Right forelimb (tissue), 1 donor: ENCODE measurements at places on chromosomes 7 and 10.

DNA sequence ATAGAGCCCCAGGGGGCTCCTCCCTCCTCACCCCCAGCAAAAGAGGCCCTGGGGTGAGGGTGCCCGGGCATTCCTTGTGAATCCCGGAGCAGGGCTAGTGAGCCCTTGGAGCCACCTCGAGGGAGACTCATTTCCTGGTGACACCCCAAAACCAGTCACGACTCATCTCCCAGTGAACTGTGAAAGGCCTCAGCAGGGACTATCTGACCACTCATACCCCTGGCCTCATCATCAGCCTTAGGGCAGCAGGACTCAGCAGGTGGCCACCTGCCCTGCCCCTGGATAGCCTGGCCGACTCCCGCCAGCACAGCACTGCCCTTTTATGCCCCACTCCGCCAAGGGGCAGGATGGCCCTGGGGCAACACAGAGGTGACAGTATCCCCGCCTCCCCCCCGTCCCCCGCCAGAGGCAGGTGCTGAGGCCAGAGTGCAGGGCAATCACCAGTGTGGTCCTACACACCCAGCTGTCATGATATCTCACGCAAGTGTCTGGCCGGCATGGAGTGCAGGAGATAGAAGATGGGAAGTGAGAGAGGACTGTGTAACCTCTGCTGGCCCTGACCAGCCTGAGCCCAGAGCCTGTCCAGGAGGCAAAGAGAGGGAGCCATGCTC lies 3.2 kb downstream of the SNCG start:
- DNase-seq, result no peak

- DNase-seq, result peak; percentile 12
Measured at GRCh38 chr10:46293228-46293627, 6.4 kb downstream of the ANTXRL start.

GRCh38 chr7:140591180-140591902 lies 49.3 kb downstream of the DENND2A start:
- DNase-seq, result no peak

GRCh38 chr10:43203448-43204041 lies 63.3 kb downstream of the RASGEF1A start:
- peak; percentile 41 for DNase-seq

GRCh38 chr10:679556-679955 lies 9.9 kb downstream of the DIP2C start:
- DNase-seq, result no peak

DNA sequence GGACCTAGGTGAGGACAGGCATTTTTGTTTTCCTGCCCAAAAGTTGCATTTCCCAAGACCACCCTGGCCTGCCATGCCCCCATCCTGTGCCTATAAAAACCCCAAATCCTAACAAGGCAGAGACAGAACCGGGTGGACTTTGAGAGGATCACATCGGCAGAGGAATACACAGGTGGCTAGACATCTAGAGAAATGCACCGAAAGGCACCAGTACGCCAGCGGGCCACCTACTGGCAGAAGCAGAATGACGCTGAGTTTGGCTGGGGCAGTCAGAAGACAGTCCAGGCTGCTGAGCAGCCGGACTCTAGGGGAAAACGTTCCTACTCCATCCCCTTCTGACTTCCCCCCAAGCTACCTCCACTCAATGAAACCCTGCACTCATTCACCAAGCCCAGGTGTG lies 2.8 kb downstream of the AKR1C4 start:
- DNase-seq, result no peak

DNA sequence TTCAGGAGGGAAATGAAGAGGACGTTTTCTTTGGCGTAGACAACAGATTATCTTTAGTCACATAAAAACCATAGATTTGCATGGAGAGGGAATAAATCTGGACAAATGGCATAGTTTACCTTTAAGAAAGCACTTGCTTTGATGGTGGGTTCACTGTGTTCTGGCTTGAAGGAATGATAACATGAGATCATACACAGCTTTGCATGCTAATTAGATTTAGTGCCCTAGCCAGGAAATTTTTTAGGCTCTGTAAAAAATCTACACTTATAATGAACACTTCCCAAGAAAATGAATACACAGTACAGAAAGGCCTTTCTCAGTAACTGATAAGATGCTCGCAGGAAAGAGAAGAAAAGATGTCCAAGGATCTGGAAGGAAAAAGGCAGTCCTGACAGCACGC lies 218.2 kb upstream of the AOAH start:
- DNase-seq, result no peak

DNA sequence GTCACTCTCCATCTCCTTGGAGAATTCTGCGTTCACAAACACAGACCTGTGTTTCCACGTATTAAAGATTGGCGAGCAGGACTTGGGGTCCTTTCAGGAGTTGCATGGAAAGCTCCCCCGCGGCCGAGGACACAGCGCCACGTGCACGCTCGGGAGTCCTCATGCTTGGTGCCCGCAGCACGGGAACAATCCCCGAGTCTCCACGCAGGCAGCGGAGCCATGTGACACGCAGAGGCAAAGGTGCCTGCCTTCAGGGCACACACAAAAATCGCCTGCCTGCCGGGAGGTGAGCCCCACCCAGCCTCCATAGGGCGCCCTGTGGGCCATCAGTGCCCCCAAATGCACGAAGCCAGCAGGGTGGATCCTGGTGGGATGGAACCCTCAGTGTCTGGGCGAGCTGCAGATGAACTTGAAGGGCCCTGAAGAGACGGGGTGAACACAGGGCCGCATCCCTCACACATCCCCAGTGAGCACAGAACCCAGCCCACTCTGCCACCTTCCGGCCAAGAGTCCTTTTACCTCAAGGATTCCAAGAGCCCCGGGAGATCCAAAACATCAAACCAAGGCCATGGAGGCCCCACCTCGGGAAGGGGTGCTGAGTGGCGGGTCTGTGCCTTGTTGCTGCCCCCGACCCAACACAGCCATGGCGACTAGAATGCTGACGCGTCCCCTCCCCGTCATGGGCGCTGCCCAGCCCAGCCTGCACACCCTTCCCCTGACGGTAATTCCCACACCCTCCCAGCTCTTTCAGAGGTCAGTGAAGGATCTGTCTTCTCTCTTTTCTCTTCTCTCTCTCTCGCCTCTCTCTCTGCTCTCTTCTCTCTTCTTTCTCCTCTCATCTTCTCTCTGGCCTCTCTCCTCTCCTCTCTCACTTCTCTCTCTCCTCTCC lies 55.9 kb downstream of the CFAP46 start:
- DNase-seq, result peak; percentile 44

- DNase-seq, result no peak
Measured at GRCh38 chr10:4109469-4109868, 324.5 kb upstream of the KLF6 start.

DNA sequence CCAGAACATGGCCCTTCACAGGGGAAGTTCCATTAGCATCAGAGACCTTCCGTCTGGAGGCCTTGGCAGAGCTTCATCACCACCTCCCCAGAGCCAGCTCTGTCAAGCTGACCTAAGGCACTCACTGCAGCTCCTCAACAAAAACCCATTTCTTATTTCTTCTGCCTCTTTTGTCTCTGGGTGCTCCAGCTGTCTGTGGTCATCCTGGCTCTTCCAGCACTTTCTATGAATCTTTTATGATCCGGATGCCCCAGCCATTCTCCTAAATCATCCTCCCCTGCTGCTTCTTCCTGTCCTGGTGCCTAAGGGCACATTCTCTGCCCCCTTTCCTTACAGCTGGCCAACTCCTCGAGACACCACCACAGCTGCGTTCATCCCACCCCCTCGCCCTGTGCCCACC lies 171.7 kb upstream of the INSYN2A start:
- no peak for DNase-seq

DNA sequence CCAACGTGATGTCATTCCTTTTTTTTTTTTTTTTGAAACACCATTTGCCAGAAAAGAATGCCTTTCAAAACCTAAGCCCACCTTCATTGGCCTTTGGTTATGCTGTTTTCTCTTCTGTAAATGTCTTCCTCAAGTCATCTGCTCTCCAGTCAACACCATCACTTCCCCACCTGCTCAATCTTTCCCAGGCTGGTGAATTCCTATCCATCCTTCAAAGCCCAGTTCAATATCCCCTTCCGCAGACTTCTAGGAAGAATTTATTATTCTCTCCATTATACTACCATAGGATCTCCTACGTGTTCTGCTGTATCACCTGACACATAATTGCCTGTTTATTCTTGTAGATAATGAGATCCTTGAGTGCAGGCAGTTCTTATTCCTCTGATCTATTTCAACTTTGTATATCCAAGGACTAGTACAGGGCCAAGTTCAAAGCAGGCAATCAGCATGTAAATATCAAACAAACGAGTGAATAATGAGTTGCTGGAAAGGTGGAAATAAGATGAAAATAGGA lies 73.5 kb upstream of the PRR15 start:
- no peak for DNase-seq

DNA sequence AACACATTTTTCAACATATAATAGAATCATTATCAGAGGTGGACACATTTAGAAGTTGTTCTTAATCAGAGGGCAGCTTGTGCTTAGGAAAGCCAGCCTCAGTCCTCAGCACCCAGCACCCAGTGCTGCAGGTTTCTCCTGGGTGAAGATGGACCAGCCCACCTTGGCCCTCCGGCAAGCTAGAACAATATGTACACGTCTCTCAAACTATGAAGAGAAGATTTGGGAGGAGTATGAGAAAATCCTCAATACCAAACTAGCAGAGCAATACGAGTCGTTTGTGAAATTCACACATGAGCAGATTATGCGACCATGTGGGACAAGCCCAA lies 13.5 kb upstream of the RALA start:
- DNase-seq, result no peak

DNA sequence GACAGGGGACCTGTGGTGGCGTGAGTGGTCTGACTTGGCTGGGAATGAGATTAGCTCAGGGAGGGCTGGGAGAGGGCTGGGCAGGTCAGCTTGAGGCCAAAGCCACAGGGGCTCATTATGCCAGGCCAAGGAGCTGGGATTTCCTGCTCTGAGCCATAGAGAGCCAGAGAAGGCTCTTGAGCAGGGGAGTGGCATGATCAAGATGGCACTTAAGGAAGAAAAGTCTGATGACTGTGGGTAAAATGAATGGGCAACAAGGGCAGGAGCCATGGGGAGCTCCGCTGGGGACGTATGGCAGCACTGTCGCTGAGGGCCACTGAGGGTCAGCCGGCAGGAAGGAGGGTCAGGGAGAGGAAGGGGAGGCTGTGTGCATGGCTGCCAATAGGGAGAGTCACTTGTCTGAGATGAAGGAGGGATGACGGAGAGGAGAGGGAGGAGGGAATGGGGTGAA lies 5.8 kb downstream of the ANTXRL start:
- DNase-seq, result peak; percentile 18

GRCh38 chr7:100867776-100868485 lies 744 bp downstream of the TRIP6 start:
- no peak for DNase-seq

- no peak for DNase-seq
Measured at GRCh38 chr7:41698114-41698513, 4.8 kb downstream of the INHBA start.

DNA sequence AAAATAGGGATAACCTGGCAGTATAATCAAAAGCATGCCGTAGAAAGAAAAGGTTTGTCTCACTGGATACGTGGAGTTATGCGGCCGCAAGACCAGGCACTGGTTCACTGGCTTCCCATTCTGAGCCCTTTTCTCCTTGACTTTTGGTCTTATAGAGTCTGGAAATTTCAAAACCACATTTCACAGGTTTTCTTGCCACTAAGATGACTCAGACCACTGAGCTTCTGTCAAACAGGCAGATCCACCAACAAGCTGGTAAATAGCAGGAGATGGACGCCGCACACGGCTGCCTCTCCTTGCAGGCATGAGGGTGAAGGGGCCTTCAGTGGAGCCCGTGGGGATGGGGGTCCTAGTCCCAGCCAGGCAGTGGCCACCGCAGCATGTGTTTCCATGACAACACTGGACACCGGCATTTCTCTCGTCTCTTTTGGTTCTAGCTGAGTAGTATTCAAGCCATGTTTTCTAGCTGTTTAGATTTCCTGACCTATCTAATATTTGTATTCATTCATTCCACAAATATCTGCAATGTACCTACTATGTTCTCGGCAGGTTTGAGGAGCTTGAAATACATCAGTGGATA lies 55.5 kb downstream of the KLF6 start:
- no peak for DNase-seq

DNA sequence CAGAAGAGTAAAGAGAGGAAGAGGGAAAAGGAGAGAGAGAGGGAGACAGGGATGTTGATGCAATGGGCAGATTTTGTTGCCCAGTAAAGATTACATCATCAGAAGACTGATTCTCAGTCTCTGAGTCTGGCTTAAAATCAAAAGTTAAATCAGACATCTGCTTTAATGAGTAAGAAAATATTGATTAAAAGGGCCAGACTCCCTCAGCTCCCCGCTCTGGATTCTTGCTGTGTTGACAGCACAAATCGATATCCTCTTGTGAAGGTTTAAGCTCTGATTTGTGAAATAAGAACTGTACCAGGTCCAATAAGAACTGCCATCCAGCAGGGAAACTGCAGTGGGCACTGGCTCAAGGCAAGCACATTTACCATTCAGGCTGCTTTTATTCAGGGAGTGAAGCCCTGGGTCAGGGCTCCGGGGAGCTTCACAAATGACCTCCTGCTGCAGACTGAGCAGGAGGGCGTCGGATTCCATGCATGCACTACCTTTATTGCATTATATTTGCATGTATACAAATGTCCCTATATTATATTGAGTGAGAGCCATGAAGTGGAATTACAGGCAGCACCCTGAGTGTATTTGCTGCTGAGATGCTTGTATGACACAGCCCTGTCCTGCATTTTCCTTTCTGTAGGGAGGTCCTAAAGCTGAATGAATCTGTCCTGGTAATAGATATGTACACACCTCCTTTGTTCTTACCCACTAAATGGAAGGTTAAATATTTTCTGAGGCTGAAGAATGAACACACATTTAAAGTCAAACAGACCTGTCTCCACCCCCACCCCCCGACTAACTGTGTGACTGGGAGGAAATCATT lies 401.5 kb downstream of the REEP3 start:
- DNase-seq, result no peak

- no peak for DNase-seq
Measured at GRCh38 chr7:30323006-30323355, 38.6 kb downstream of the ZNRF2 start.

DNA sequence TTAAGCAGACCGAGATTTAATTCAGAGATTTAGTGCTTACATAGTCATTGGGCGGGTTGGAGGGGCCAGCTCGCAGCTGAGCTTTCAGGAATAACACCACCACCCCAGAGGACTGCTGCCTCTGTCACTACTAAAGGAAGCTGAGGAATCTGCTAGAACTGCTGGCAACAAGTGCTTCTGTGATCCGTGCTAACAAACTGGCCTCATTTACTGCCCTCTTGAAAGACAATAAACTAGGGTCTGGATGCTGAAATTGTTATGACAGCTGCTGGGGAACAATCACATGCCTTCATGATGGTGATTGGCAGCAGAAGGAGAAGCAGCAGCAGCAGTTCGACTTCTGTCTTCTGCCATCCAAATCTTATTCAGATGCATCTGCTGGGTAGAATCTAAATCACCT lies 285.5 kb upstream of the TAC1 start:
- no peak for DNase-seq

DNA sequence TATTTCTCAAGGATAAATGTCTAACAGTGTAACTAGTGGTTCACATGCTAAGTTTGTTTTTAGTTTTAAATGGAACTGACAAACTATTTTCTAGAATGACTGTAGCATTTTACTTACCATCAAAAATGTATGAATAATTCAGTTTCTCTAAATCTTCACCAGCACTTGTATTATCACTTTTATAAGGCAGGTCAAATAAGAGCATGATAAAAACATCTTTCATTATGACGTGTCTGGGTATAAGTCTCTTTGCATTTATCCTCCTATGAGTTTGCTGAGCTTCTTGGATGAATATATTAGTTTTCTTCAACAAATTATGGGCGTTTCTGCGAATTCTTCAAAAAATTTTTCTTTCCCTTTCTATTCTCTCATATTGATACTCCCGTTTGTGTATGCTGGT lies 19.9 kb downstream of the ZNF33B start:
- DNase-seq, result no peak

- peak; percentile 74 for DNase-seq
Measured at GRCh38 chr7:30285536-30286284, 1.3 kb downstream of the ZNRF2 start.

GRCh38 chr10:10014846-10015245 lies 1002.8 kb upstream of the CELF2 start:
- no peak for DNase-seq
